ENCODE measurements at places on chromosomes 4 and X. TPM values are rescaled to one million over a fixed set of nuclear protein-coding genes. Genes with fewer than 3 reads are reported as not detected.

TMEM47 gene
- total RNA-seq = 25.1 TPM

CXCL1 gene
- total RNA-seq = 2.6 TPM

VSIG1 gene
- 1.3 TPM for total RNA-seq

TTC29 gene
- total RNA-seq = not detected

ODAM gene
- not detected for total RNA-seq

MID2 gene
- total RNA-seq = 31.5 TPM

TMEM150C gene
- not detected for total RNA-seq

MAGEE2 gene
- not detected for total RNA-seq

FRG2 gene
- total RNA-seq = not detected

USP26 gene
- total RNA-seq = not detected

CTAG1A gene
- total RNA-seq = not detected

EDA gene
- total RNA-seq = 0.85 TPM

MAGEA10 gene
- total RNA-seq = not detected

MID1 gene
- 3.0 TPM for total RNA-seq

NUDT10 gene
- 3.4 TPM for total RNA-seq

CCDC110 gene
- under 0.01 TPM for total RNA-seq

ALB gene
- total RNA-seq = 0.24 TPM

LNX1 gene
- total RNA-seq = 1.7 TPM

Measured in tracheal epithelial cell (primary cell).